Erythroblast (primary cell): ENCODE measurements at places on chromosomes 7 and 10.

- no peak for DNase-seq
Observed at GRCh38 chr10:49183596-49184542, 4.3 kb downstream of the TMEM273 start.

DNA sequence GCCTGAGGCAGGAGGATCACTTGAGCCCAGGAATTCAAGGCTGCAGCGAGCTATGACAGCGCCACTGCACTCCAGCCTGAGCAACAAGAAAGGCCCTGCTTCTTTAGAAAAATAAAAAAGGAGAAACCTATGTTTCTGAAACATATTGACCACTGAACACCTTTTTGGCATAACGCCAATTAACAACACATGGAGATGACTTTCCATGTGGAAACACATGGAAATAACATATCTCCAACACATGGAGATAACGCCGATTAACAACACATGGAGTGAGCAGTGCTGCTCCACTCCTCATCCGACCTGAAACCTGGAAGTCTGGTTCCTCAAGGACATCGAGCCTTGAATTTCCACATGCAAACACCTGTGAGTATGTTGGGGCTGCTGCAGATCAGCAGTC, 126.9 kb downstream of the KCNMA1 start:
- DNase-seq = no peak

DNA sequence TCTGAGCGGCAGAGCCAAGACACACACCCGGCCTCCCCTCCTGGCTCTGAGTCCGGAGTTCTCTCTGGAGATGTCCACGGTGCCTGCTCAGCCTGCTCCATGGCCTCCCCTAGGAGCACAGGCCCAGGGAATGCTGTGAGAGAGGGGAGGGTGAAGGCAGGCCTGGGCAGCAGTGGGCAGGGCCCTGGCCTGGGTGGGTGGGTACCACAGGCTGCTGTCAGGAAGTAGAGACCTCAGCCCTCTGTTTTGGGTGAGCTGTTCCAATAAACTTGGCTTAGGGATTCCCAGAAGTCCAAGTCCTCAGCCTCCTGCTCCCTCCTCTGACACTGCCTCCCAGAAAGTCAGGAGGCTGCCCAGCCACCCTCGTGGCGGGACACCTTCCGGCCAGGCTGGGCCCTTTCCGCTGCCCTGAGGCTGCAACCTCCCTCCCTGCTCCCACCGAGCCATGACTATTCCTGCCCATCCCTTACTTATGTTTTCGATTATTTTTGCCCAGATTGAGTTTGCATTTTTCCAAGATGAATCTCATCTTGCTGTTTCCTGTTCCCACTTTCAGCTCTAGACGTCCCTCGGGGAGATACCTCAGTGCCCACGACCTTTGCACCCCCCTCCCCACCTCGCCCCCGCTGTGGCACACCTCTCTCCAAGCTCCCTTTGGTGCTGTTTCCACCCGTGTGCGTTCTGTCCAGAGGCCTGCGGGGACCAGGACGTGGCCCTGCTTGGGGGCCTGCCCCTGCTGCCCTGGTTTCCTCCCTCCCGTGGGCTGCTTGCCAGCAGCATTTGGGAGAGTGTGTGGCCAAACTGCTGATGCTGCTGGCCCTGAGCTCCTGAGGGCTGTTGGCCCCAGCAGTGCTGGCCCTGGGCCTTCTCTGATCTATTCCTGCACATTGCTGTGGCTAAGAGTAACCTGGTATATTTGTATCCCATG, 5.8 kb upstream of the POLM start:
- DNase-seq = no peak

DNA sequence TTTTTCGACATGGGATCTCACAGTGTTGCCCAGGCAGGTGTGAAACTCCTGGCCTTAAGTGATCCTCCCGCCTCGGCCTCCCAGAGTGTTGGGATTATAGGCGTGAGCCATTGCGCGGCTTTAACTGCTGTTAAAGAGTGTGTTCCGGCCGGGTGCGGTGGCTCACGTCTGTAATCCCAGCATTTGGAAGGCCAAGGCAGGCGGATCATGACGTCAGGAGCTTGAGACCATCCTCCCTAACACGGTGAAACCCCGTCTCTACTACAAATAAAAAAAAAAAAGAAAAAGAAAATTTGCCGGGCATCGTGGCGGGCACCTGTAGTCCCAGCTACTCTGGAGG, 1.1 kb downstream of the RABGEF1 start:
- DNase-seq = no peak

DNA sequence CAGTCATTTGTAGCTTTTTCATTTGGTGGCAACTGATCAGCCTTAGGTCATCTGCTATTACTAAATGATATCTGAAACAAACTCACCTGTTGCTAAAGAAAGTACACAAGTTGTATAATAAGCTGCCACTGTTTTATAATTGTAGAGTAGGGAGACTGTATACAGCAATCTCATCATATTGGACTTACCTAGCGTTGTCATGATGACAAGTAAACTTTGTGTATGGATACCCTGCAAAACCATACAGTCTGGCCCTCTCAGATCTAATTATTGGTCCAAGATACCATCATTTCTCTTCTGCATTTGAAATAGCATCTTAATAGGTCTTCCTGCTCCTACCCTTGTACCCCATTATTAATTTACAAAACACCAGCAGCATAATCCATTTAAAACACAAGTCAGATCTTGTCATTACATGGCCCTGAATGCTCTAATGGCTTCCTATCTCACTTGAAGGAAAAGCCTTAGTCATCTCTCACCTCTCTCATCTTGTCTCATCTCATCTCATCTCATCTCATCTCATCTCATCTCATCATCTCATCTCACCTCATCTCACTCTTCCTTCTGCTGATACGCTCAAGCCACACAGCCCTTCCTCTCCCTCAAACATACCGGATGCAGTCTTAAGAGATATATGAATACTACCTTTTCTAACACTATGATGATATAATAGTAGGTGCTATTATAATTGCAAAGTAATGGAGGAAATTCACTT, 540.6 kb downstream of the MDFIC start:
- no peak for DNase-seq

DNA sequence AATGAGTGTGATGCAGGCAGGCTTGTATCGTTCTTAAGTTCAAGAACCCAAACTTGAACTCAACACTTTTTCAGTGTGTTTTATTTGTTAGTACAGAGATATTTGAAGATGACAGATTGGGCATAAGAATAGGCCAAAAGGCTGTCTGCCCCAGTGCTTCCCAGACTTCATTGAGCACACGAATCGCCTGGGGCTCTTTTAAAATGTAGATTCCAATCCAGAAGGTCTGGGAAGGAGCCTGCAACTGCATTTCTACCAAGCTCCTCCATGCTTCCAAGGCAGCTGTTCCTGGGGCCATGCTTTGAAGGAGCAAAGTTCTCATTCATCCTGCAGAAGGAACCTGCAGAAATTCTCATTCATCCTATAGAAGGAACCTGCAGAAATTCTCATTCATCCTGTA, 114.5 kb upstream of the INSYN2A start:
- no peak for DNase-seq

DNA sequence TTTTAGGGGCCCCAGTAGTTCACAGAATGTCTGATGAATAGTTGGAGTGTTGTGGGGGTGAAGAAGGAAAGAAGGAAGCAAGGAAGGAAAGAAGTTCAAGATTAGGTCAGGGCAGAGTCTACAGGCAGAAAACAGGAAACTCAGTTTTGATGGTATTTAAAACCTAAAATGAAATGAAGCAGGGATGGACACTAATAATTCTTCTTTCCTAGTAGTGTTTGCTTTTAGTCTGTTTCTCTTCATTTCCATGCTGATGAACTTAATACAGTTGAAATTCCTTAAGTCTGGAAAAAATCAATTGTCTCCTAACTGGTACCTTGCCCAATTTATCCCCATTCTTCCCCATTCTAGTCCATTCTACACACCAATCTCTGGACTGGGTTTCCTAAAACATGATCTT, 59.0 kb upstream of the GSAP start:
- DNase-seq = no peak

- no peak for DNase-seq
Observed at GRCh38 chr7:106369816-106370215, 85.0 kb upstream of the NAMPT start.

- no peak for DNase-seq
Observed at GRCh38 chr7:103867874-103868273, 121.6 kb downstream of the RELN start.

DNA sequence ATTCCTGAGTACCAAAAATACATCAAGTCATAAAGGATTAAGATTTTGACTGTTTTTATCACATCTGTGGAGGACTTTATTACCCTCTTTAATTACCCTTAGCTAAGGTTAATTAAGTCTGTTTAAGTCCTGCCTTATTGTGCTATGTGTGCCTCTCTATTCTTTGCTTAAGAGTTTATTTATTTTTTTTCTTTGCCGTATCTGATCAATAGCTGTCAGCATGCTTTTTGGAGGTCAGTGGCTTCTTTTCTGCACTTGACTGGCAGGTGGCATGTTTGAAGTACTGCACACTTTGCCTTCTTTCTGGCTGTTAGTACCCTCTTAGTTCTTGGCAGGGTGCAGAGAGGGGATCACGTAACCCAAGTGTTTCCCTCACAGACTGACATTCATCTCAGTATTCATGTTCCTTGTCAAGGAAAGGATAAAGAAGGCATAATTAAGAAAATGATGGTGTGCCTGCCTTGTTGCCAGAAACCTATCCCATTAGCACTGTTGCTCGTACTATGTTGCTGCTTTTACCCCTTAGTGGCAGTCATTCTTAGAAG, 225.8 kb downstream of the EXOC4 start:
- no peak for DNase-seq

DNA sequence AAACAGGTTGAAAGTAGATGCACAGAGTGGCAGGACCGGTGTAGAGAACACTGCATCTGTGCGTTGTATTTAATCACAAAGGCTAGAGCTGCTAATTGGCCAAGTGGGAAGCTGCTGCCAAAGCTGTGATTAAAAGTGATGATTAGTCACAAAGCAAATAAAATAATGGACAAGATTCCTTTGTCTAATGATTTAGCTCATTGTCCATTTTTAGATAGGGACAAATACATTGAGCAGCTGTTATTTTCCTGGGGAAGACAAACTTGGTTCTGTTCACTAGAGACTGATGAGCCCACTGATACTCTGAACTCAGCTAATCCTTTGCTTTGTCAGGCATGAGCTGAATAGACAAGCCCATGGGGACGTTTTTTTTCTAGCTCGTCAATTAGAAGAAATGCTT, 19.7 kb downstream of the UBE3C start:
- no peak for DNase-seq

DNA sequence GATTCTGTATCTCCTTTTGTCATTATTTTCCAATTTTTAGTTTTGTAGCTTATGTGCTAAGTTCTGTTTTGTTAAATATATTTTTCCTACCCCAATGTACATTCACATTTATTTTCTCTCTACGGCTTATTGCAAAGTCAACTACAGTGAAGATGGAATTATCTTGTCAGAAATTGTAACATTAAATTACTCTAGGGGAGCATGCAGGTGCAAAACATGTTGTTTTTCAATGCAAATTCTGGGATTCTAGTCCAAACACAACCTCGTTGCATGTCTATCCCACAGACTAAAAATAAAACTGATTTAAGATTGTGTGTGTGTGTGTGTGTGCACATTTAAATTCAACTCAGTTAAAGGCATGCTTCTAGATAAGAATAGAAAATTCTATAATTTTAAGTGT, 529.1 kb upstream of the POM121L12 start:
- no peak for DNase-seq

GRCh38 chr7:91266689-91267090, 2.5 kb downstream of the FZD1 start:
- DNase-seq = no peak

GRCh38 chr10:31606841-31607240, 287.8 kb downstream of the ZEB1 start:
- DNase-seq = no peak

- peak; percentile 4 for DNase-seq
Observed at GRCh38 chr10:113993489-113993991, 50.1 kb upstream of the ADRB1 start.

DNA sequence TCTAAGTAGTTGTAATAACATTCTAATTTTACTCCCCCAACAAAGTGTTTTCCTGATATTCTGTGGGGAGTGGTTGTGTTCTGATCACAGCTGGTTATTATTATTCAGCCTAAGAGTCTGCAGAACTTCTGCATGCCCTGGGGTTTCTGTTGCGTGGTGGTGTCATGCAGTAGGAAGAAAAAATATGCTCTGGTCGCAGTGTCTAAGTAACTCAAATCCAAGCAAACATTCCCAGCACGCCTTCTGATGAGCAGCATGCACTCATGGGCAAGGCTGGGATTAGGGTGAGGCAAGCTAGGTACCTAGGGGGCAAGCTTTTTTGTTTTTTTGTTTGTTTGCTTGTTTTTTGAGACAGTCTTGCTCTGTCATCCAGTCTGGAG, 112.8 kb upstream of the KMT2E start:
- DNase-seq = no peak

GRCh38 chr10:10605551-10606081, 412.1 kb upstream of the CELF2 start:
- DNase-seq = no peak

- no peak for DNase-seq
Observed at GRCh38 chr10:113712755-113713639, 33.3 kb downstream of the CASP7 start.

GRCh38 chr7:3404501-3404900, 103.4 kb downstream of the SDK1 start:
- peak; percentile 2 for DNase-seq

GRCh38 chr10:53005612-53006345, 233.2 kb upstream of the MBL2 start:
- no peak for DNase-seq

DNA sequence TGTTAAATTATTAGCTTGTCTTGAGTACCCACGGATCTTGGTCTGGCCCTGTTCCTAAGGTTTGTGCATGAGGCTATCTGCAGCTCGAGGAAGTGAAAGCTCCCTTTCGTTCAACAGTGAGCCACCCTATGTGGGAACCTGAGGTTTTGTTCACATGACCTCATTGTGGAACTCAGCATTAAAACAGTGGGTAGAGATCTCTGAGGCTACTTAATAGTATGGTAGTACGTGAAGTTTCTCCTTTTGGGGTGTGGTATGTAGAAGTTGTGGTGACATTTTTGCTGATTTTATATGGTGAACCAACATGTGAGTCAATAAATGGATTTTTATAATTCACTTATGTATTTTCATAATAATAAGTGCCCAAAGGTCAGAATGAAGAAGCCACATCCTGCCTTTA, 252.7 kb upstream of the FERD3L start:
- no peak for DNase-seq

GRCh38 chr10:120131183-120131582, 238.7 kb downstream of the SEC23IP start:
- DNase-seq = peak; percentile 19

DNA sequence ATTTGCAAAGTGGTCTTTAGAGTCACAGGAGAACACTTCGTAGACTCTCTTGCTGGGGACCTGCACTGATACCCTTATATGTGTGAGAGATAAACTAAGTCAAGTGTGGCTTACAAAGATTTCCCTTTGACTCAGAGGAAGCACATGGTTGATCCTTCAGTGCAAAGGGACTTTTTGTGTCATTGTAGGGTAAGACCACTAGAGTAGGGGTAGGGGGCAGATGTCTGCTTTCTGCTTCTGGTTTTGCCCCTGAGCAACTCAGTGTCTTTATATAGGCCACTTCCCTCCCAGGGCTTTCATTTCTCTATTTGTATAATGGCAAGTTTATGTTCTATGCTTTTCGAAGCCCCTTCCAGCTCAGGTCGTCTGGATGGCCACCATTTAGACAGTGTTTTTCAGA, 281.7 kb downstream of the SORCS3 start:
- no peak for DNase-seq

- DNase-seq = no peak
Observed at GRCh38 chr7:45646207-45646821, 72.1 kb downstream of the ADCY1 start.

- DNase-seq = peak; percentile 78
Observed at GRCh38 chr10:71769279-71769823, 4.0 kb downstream of the VSIR start.
